Stimulated activated CD8-positive, alpha-beta memory T cell treated with anti-CD3 and anti-CD28 coated beads, Interleukin-2, amount 100 ng/mL, for 48 hours (primary cell): ENCODE measurements at places on chromosomes 11 and 22.
A peak's percentile ranks its signal among the peaks of the same experiment; 100 is the strongest.

DNA sequence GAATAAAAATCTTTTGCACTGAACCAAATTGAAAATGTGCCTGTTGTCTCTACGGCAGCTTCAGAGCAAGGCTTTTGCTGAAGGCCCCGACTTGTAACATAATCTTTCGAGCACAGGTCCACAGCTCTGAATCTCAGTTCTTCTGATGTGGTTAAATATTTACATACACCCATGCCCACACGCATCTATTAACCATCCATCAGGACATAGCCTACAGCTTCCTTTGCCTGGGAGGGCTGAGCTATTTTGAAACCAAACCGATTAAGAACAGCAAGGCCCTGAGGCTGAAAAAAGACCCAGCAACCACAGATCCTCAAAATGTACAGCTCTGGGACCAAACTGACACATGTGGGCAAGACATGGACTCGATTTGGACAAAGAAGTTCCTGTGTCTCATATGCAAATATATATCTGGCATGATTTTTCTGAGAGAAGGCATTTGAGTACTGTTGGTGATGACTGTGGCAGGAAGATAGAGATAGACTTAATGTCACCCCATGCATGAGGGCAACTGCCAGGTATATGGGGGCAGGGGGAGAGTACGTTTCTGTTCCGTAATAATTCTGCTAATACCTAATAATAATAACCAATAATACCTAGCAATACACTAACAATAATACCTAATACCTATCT lies 322.7 kb upstream of the PLET1 start:
- no peak for DNase-seq

GRCh38 chr11:118306556-118306955 lies 2.0 kb downstream of the CD3E start:
- DNase-seq = no peak

- no peak for DNase-seq
Measured at GRCh38 chr22:25542191-25542590, 22.3 kb upstream of the GRK3 start.

GRCh38 chr11:31995525-31996094 lies 95.3 kb upstream of the RCN1 start:
- no peak for DNase-seq

GRCh38 chr11:117839380-117839881 lies 14.9 kb upstream of the FXYD2 start:
- DNase-seq = no peak

DNA sequence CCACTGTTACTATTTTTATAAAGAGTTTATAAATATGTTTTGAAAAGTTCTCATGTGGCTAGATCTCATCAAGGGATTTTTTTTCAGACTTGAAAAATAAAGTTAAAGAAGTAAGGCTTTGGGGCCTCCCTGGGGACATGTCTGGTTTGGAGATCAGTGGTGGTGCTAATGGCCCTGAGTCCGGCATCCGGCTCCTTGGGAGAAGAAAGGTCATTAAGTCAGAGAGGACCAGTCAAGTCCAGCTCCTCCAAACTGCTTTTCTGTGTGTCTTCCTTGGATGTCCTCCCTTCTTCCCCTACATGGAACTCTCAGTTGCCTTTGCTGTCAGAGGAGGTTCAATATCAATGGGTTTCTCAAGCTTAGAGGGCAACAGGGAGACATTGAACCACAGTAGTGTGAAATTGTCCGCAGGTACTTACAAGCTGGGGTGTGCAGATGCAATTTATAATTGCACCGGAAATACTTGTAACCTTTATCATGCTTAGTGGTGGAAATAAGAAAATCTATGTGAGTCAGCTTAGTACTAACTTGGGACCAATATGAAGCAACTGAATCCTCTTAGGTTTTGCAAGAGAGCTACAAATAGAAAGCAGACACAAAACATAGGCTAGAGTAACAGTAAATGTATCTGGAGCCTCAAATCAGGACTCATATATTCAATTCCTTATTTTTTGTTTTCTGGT lies 144.3 kb downstream of the TEAD1 start:
- DNase-seq = no peak

DNA sequence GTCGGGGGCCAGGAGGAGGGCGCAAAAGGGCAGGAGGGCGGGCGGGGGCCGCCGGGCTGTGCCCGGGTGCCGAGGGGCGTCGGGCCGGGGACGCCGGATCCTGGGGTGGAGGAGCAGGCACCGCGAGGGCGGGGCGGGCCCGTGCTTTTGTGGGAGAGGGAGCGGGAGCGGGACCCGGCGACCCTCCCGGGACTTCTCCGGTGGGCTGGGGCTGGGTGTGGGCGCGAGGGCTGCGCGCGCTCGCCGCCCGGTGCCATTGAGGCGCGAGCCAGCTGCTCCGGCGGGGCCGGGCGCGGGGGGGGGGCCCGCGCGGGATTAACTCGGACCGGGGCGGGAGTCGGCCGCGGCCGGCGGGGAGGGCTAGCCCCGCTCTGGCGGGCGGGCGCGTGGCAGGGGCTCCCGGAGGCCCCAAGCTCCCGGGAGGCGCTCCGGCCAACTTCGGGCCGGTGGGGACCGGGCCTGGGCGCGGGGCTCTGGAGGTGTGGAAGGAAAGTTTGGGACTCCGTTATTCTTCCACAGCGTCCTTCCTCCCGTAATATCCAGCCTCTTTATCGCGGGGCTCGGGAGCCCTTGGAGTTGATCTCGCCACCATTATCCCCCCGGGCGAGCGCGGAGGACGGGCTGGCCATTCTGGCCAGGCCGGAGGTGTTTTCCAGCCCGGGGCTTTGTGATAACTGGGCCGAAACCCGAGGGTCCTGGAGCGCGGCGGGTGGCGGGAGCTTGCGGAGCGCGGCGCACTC lies 936 bp downstream of the CECR2 start:
- DNase-seq = no peak

GRCh38 chr11:2991452-2992233 lies 486 bp downstream of the NAP1L4 start:
- DNase-seq = no peak

GRCh38 chr22:39185601-39186012 lies 33.1 kb upstream of the CBX7 start:
- no peak for DNase-seq

- no peak for DNase-seq
Measured at GRCh38 chr22:32327596-32328171, 30.0 kb upstream of the RFPL3 start.

DNA sequence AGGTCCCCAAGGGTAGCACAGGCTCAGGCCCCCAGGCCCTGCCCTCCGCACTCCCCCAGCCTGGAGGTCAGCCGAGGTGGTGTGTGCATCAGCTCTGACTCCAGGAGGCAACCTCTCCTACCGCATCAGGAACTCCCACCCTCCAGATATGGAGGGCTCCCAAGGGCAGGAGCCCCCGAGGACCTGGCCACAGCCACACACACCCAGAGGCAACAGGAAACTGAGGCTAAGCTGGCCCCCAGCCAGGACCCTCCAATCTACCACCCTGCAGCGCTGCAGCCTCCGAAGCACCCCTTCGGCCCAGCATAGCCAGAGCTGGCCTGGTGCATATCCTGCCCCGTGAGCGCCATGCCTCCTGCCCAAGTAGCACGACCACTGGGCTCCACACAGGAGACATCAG lies 104.0 kb downstream of the MED15 start:
- no peak for DNase-seq

- DNase-seq = no peak
Measured at GRCh38 chr22:26672060-26672471, 14.7 kb downstream of the MIAT start.

DNA sequence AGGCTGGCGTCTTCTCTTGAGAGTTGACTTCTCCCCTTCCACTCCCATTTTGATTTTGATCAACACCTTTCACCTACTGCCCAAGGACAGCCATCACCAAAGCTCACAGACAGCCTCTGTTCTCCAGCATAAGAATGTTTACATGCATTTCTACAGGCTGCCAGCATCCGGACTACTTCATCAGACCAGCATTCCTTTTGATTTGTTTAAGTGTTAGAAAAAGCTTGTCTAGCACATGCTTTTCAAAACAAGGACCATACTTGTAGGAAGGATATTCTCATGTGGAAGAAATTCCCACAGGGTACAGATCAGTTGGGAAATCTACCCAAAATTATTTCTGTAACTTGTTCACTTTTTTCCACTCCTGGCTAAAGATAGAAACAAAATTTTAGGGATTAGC lies 6.2 kb upstream of the KCNA4 start:
- no peak for DNase-seq

DNA sequence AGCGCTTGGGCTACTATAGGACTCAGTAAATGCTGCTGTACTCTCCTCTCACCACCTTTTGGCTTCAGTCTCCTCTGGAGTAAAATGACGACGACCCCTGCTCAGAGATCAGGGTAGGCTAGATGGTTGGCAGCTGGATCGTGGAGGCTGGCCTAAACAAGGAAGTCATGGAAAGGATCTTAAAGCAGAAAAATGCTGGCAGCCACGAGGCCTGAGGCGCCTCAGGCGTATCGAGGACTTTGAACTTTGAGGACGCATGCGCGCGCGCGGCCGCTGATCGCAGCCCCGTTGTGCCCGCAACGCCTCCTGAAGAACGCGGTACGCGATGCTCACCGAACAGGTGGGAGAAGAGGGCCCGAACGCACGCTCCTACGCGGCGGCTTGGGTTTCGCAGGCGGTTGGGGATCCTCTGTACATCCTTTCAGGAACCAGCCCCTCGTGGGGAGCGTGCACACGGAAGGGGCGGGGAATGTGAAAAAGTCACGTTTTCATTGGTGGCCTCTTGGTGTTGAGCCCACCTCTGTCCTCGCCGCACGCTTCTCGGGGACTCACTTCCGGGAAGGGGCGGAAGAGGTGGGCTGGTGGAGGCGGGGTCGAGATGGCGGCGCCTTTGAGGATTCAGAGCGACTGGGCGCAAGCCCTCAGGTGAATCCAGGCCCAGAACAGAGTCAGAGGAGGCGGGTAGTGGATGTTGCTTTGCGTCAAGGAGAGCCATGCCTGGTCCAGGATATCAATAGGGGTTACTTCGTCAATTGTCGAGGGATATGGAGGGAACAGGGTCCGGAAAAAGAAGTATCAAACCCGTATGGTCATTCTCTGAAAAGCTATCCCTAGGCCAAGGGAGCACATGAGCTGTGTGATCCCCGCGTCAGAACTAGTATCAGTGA lies at the start of the genes COA4 and PAAF1:
Gene COA4 (minus strand): TSS at position 423 of the 887 bp plus-strand sequence. CDS start 3,468 bp downstream, outside the sequence.
Gene PAAF1 (plus strand): TSS at position 576 of the 887 bp plus-strand sequence. CDS start 23 bp downstream, at position 599.
- DNase-seq = peak; percentile 87

DNA sequence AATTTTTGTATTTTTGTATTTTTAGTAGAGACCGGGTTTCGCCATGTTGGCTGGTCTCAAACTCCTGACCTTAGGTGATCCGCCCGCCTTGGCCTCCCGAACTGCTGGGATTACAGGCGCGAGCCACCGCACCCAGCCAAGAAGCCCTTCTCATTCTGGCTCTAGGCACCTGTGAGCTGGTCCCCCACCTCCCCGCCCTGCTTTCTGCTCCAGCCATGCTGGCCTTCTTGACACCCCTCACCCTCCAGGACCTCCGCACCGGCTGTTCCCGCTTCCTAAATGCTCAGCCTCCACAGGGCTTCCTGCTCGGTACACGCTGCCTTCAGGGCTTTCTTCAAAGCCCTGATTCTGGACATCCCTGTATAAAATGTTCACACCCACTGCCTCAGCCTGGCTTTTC lies 5.5 kb upstream of the FXYD2 start:
- no peak for DNase-seq

GRCh38 chr22:25680956-25681355 lies 61.0 kb upstream of the MYO18B start:
- no peak for DNase-seq

DNA sequence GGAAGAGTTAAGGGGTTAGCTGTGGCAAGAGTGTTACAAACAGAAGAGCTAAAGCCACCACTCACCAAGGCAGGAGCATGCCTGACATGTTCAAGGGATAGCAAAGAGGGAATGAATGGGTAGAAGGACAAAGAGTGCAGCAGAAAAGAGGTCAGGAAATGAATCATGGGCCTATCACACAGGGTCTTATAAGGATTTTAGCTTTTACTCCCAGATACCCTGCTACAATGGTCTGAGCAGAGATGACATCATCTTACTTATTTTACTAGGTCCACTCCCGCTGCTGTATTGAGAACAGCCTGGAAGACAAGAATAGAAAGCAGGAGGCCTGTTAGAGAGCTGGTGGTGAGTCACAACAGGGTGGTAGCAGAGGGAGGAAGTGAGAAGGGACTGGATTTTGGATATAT lies 9.8 kb downstream of the TRAF6 start:
- no peak for DNase-seq

GRCh38 chr11:131993246-131993645 lies 622.8 kb downstream of the NTM start:
- DNase-seq = no peak

- DNase-seq = no peak
Measured at GRCh38 chr11:134407321-134407828, 4.7 kb downstream of the B3GAT1 start.

GRCh38 chr11:859394-860131 lies 16.9 kb downstream of the TSPAN4 start:
- no peak for DNase-seq

- DNase-seq = peak; percentile 46
Measured at GRCh38 chr22:36860821-36861659, at the start of gene NCF4. Gene NCF4, plus strand, starts transcription at chr22:36861006. Its CDS starts 166 bp downstream, at chr22:36861172.

DNA sequence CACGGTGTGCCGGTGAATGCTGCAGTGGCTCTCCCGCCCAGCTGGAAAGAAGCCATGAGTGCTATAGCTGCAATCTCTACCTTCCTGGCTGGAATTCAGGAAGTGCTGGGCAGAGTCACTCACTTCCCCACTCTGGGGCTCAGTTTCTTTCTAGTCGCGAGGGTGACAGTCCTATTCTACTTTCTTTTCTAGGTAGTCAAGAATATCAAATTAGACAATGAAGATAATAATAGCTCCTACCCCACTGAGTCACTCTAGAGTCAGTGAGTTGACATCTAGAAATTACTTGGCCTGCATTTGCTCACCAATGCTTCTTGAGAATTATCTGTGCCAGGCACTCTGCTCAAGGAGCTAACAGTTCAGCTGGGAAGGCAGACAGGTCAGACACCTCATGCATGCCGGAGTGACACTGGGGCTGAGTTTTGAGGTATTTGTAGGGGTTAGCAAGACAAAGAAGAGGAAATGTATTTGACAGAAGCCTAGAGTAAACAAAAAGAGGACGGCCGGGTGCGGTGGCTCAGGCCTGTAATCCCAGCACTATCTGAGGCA lies 3.2 kb downstream of the CENPM start:
- DNase-seq = no peak

DNA sequence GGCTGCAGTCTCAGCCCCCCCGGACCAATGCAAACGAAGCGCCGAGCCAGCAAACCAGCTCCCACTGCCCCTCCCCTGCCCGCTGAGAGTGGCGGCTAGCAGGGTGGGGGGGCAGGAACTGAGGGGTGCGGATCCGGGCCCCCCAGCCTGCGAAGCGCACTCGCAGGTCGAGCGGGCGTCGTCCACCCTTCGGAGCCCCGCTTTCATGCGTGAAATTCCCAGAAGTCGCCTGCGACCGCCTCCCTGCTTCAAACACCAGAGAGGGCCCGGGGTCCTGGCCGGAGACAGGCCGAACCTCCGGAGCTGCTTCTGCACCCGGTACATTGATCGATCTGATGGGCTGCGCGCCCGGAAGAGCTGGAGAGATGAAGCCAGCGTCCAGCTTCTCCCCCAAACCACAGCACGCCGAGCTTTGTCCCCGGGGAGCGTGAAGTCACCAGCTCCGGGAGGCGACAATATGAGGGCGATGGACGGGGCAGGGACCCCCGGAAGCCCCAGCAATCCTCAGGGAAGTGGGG lies 646 bp upstream of the PATZ1 start:
- DNase-seq = peak; percentile 14

DNA sequence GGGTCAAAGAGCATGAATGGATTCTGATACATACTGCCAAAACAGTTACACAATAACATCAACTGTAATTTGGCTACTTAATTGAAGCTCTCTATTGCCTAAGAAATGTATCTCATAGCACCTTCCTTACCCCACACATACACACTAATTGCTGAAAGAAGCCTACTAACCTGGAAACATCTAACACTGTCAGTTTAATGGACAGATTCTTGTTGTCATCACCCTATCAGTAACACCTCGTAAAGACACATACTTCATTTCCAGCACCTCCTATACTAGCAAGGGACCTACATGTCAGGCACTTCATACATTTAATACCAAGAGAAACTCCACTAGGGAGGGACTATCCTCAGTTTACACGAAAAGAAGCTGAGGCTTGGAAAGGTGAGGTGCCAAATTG lies 9.9 kb downstream of the NAP1L4 start:
- DNase-seq = no peak
